H7 (cell line): ENCODE measurements at places on chromosomes 1 and 21. TPM values are rescaled to one million over a fixed set of nuclear protein-coding genes. Genes with fewer than 3 reads are reported as not detected.
A peak's percentile ranks its signal among the peaks of the same experiment; 100 is the strongest.

DNA sequence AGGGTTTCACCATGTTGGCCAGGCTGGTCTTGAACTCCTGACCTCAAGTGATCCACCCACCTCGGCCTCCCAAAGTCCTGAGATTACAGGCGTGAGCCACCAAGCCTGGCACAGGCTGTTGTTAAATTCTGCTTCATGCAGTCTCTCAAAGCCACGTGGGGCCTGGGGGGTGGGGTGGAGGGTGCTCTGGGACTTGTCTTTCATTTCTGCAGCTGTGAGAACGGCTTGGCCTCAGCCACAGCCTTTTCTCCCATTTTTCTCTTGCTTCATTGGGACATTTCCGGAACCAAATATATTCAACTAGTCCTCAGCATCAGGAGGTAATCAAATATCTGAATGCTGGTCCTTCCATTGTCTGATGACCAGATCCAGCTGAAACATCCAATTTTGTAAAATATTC lies 27.6 kb upstream of the KCNE2 start:
- DNase-seq, result no peak

GRCh38 chr1:89354205-89354604 lies 9.7 kb upstream of the GBP6 start:
- DNase-seq, result no peak

DNA sequence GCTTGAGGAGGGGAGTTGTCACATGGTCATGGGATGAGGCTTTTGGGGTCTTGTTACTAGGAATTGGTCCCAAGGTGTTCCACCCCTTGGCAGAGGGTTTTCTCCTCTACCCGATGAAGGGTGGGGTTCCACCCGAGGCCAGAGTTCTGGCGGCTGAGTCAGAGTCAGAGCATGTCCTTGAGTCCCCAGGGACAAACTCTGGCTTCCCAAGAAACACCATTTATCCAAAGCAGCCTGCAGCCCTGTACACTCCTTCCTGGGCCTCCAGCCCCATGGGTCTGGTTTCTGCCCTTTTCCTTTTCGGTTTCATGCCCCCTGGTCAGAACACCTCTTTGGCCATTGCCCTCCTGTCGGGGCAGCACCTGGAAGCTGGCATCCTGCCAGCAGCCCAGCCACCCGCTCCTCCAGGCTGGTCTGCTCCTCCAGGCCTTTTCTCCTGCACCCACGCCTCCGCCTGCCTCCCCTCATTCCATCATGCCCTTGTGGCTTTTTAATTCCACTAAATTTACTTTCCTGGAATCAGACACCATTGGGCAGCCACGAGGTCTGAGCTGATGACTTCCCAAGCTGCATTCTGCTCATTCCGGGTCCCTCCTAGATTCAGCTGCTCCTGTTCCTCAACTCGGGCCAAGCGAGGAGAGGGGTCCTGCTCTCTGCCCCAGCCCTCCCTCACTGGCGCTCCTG lies 301.7 kb upstream of the VAMP3 start:
- no peak for DNase-seq

DNA sequence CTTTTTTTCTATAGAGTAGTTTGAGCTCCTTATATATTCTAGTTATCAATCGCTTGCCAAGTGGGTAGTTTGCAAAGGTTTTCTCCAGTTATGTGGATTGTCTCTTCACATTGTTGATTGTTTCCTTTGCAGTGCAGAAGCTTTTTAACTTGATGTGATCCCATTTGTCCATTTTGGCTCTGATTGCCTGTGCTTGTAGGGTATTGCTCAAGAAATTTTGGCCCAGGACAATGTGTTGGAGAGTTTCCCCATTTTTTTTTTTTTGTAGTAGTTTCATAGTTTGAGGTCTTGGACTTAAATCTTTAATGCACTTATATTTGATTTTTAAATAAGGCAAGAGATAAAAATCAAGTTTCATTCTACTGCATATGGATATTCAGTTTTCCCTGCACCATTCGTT lies 774.8 kb upstream of the ADAMTS5 start:
- no peak for DNase-seq

GRCh38 chr1:75125161-75125726 lies 8.9 kb upstream of the LHX8 start:
- DNase-seq, result peak; percentile 42

GRCh38 chr1:36751525-36751924 lies 268.8 kb upstream of the CSF3R start:
- no peak for DNase-seq

The TCP10L gene
- total RNA-seq, result 3.1 TPM in 1 of 2 replicates, not detected in the other

DNA sequence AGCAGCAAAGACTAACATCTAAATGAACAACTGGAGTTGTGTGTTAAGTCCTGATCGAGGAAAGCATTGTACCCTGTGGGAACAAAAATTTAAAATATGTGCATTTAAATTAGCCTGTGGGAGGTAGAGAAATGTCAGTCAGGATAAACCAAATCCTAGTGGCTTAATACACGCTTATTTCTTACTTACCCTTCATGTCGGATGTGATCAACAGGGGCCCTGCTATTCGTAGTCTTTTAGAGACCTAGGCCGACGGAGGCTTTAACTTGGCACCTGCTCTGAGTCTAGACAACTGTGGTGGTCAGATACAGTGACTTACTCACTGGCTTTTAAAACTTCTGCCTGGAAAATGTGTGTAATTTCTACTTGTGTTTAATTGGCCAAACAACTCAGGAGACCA lies 10.2 kb downstream of the GSTM3 start:
- DNase-seq, result no peak

GRCh38 chr1:210373628-210373877 lies 44.9 kb downstream of the HHAT start:
- no peak for DNase-seq

The C1orf141 gene
- not detected in 2 replicates for total RNA-seq

DNA sequence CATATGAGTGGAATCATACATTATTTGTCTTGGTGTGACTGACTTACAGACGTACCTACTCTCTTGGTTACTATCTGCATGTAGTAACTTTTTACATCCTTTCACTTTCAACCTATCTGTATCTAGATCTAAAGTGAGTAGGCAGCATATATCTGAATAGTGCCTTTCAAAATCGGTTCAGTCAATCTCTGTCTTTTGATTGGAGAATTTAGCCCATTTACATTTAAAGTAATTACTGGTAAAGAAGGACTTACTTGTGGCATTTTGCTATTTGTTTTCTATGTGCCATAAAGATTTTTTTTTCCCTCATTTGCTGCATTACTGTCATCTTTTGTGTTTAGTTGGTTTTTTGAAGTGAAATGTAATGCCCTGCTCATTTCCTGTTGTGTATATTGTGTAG lies 14.2 kb downstream of the UTS2 start:
- no peak for DNase-seq

DNA sequence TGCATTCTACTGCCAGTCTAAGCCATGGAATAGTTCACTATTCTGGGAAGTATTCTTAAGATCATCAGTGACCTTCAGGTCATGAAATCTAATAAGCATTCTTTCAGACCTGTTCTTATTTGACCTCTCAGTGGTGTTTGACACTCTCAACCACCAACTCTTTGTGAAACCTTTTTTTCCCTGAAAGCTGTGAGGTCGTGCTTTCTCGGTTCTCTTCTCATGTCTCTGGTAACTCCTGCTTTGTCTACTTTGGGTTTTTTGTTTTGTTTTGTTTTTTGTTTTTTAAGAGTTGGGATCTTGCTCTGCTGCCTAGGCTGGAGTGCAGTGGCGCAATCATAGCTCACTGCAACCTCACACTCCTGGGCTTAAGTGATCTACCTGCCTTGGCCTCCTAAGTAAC lies 56.3 kb downstream of the POU2F1 start:
- no peak for DNase-seq

- DNase-seq, result peak; percentile 42
Observed at GRCh38 chr21:43854773-43855633, 10.0 kb upstream of the AGPAT3 start.

GRCh38 chr1:158496374-158496773 lies 24.4 kb downstream of the OR10R2 start:
- DNase-seq, result peak; percentile 12

The PTPN22 gene
- total RNA-seq, result not detected in 2 replicates

The SYT2 gene
- 2.8 and 3.6 TPM in 2 replicates for total RNA-seq

DNA sequence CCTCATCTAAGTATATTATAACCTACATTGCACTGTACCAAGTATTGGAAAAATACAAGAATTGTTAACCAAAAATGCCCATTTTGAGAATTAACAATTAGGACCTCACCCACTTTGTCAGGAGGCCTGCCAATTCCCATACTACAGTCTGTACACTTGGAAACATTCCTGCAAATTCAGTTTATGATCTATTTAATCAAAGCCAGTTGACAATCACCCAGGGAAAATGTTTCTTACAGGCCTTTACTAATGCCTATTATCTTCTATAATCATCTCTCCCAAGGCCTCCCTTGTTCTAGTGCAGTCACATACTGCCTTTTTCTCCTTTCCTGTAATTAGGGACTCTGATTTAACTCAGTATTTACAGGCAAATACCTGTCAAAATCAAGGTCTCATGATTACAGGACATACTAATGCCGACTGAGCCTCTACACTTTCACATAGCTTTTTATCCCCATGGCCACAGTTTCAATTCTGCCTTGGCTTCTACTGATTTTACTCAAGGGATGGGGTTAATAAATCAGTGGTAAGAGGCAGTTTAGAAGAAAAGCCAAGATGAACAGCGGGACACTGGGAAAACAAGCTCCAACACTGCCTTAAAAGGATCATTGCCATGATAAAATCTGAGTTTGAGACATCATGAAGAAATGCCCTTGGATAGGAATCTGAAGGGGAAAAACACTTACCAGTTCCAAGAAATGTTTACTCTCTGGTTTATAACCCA lies 338.7 kb downstream of the VAV3 start:
- DNase-seq, result no peak

DNA sequence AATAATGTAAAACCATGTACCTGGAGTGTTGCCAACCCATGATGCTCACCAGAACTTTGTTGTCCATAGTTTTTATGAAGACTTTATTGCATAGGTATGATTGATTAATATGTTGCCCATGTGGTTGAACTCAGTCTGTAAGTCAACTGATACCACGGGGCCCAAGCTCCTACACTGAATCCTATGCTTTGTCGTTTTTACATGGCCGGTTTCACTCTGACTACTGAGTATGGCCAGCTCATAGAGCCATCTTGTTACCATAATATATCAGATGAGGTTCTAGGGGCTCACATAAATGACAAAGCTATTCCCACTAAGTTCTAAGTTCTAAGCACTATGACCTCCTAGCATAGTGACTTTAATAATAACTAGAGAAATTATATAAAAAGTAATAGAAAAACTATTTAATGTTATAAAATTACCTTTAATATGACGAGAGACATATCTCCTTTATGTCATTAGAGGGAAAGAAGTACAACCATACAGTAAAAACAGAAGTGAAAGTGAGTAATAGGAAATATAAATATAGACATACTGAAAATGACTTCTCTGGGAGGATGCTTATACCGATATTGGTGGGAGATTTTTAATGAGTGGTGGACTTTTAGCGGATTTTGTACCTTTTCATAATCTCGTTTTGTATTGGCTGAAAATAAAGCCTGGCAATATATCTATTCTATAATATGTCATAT lies 983.4 kb upstream of the PRMT6 start:
- no peak for DNase-seq

DNA sequence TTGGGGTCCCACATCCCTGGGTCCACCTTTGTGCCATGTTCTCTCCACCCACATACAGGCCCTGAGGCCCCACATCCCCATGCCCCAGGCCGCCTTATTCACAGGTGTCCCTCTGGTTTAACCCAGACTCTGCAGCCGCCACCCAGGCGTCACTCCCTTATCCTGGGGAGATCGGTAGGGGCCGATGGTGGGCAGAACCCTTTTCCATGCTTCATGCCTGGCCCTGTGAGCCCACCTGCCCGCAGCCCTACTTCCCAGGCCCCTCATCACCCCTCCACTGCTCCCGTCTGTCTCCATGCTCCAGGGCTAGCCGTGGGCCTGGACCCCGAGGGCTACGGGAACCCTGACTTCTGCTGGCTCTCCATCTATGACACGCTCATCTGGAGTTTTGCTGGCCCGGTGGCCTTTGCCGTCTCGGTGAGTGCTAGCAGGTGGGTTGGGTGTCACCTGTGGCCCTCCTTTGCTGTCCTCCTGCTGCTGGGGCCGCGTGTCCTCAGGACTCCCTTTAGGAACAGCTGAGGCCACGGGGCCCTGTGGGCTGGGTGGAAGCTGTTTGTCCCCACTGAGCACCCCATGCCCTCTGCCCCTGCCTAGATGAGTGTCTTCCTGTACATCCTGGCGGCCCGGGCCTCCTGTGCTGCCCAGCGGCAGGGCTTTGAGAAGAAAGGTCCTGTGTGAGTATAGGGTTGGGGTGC lies 12.2 kb downstream of the PSRC1 start:
- no peak for DNase-seq

DNA sequence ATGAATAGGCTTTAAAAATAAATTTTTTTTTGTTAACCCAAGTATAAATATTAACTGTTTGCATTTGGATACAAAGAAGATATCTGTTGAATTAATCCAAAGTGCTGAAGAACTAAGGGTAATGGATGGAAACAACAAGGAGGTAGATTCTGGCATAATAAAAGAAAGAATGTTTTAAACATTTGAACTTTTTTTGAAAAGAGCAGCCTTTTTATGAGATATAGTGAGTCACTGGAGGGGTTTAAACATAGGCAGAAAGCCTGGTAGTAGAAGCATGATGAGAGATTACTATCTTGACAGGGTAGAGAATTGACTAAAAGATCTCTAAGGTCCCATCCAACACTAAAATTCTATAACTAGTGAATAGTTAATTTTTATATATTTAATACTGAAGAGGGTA lies 2.7 kb downstream of the MIER1 start:
- no peak for DNase-seq

The GREM2 gene
- 0.15 and 1.0 TPM in 2 replicates for total RNA-seq

GRCh38 chr1:205936311-205936710 lies 6.9 kb downstream of the SLC26A9 start:
- no peak for DNase-seq

The OR2M5 gene
- not detected in 2 replicates for total RNA-seq

- no peak for DNase-seq
Observed at GRCh38 chr1:24319312-24319863, at the start of gene GRHL3. Gene GRHL3 (plus strand): TSS chr1:24319357. CDS start chr1:24319552, 195 bp downstream.

The PEF1 gene
- total RNA-seq, result 95.7 and 129 TPM in 2 replicates

- DNase-seq, result no peak
Observed at GRCh38 chr1:17319561-17320350, 11.8 kb downstream of the PADI4 start.

DNA sequence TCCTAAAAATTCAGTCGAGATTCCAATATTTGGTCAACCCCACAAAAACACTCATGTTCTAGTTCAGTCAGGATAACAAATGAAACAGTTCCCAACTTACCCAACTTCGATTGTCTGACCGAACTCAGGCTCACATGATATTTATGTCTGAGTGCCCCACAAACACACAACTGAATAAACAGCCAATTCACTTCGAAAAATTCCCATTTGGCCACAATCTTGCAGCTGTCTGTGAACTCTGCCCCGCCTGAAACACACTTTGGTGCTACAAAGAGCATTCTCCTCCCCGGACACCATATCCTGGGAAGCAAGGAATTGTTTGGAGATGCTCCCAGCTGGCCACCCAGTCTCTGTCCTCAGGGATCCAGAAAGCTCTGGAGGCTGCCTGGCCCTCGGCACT lies 52.9 kb upstream of the SIM2 start:
- no peak for DNase-seq
